ENCODE measurements at places on chromosomes 4 and X.

DNA sequence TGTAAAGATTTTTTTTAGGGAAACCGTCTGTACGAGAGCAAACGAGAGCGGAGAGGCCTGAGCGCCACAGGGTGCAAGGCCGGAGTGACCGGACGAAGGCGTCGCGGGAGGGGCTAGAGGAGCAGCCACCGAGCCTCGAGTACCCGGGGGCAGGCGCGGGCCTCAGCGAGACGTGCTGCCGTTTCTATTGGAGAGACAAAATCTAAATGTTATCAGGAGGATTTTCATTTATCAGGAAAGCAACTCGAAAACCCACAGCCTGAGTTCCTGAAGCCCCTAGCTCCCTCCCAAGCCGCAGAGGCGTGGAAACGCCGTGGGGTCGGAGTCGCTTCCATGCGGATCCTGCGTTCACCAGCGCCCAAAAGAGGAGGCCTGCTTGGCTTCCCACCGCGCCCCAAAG lies 194.3 kb downstream of the MGST2 start:
- no peak for DNase-seq

DNA sequence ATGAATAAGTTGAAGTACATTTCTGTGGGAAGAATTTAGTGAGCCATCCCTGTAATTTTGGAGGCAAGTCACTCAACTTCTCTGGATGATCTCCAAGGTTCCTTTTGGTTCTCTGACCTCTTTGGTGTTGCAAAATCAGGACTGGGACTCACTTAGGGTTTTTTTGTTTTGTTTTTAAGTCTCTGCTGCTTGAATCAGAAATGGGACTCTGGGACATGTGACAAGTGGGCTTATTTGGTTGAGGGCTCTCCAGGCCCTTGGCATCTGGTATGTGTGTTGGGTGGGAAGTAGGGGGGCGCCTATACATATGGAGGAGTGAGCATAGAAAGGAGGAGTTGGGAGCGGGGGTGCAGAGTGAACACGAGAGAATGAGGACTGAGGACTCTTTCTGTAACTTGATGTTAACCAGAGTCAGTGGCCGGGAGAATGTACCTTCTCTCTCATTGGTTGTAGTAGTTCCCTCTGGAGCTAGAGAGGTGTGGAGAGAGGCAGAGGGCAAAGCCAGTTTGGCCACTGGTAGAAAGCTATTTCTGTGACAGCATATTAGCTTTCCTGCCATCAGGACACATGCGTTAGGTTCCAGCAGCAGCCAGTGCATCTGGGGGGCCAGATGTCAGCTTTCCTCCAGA lies 1.9 kb downstream of the ARHGAP10 start:
- DNase-seq = no peak

- no peak for DNase-seq
Observed at GRCh38 chr4:116925900-116926457, 159.4 kb downstream of the TRAM1L1 start.

DNA sequence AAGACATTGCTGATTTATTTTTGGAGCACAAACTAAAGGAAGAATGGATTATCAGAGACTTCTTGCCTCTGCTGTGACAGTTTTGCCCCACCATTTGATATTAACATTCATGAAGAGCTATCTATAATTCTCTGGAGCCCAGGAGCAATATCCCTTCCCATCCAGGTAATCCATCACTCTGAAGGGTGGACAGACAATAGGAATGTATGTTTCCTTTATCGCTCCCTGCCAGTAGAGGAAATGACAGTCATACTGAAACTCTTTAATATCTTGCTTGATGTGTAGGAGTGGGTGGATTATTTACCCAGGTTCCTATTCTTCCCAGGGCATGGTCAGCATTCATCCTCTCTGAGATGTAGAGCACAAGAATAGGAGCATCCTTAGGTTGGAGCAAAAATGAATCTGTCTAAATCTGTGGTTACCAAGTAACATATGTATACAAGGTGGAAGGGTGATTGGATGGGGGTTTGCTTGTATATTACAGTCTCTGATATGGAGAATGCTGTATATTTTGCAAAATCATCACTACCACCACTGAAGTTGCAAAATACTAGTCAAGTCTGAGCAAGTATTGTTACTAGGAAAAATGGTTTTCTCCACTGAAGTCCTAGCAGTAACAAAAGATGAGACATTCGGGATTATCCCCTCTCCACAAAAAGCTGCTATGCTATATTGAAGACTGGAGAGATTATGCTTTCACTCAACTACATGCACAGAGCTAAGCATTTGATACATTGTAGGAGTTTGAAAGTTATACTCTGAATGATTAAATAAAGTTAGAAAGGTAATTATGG lies 151.6 kb downstream of the CBLL2 start:
- DNase-seq = no peak

GRCh38 chrX:18389966-18390365 lies 35.4 kb upstream of the CDKL5 start:
- DNase-seq = no peak

DNA sequence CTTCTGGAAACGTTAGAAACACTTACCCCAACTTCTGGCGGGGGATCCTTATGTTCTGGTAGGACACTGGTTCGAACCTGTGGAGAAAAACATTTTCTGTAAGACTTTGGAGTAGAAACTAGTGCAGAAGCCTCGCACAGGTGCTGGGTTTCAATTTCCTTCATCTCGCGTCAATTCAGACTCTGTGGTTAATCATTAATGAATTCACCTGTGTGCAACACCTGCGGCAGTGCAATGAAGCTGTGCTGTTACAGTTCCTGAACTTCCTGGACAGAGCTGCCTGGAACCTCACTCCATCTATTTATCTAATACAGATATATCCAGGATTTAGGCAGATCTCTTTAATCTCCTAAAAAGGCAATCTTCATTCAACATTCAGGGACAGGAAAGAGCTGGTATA lies 531.4 kb downstream of the INPP4B start:
- DNase-seq = no peak

- no peak for DNase-seq
Observed at GRCh38 chrX:105114554-105115130, 105.9 kb downstream of the TEX13A start.

- no peak for DNase-seq
Observed at GRCh38 chrX:132837126-132837525, 121.3 kb downstream of the HS6ST2 start.

GRCh38 chrX:103573202-103573601 lies 12.1 kb upstream of the TCEAL4 start:
- DNase-seq = no peak

DNA sequence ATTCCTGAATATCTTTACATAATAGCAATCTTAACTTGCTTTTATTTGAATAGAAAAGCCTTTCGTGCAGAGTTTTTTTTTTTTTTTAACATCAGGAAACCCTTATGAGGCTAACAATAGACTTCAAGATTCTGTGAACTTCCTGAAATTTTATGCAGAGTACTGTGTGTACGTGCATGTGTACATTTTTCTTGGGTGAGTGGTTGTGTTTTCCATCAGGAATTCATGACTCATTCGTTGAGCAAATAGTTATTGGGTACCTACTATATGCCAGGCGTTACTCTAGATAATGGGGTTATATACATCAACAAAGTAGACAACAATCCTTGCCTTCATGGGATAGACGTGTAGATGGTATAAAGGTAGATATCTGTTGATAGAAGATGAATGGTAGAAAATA lies 59.1 kb downstream of the MRPL1 start:
- no peak for DNase-seq

GRCh38 chrX:40298572-40299479 lies 201.1 kb upstream of the BCOR start:
- no peak for DNase-seq

DNA sequence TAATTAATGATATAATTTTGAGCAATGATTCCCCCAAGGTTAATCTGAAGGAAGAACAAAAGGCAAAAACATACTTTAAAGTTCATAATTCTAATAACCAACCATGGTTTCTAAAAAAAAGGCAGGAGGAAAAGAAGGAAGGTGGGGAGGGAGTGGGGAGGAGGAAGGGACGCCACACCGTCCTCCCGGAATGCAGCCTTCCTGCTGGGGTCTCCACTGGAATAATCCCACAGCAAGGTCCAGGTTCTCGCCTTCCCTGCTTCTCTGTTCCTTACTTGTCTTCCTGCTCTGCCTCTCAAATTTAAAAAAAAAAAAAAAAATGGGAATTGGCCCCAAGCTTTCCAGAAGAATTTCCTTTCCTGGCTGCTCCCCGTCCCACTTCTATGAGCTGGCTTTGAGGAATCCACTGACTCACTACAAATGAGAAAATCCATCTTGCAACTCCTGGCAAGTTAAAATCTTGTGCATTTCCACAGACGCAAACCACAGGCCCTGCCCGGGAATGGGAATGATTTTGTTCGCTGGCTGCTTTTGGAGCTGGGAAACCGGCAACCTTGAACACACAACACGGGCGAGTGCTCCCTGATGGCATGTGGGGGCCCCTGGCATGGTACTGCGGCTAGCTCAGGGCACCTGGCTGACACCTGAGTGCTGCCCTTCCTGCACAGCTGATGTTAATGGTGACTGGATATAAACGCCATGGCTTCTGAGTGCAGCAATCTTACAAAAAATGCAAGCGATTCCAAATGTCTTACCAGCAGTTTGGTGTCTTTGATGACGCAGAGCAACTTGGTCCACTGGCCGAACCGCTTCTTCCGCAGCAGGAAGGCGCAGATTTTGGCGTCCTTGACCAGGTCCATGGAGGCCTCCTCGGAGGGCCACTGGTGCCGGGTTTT lies 97.0 kb downstream of the AFAP1 start:
- no peak for DNase-seq

DNA sequence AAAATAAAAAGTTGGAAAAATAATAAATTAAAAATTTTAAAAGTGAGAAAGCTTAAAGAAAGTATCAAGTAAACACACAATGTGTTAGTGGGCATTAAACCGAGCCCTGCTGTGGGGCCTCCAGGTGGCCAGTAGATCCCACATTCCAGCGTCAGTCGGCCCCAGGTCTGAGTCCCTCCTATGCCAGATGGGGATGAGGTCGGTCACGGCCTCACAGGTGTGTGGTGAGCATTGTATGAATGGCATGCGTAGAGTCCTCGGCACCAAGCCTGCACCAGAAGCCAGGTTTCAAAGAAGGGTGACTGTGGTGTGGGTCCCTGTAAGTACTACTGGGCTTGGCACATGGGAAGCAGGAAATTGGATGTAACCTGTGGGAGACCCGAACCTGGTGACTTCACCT lies 75.6 kb upstream of the MSX1 start:
- DNase-seq = no peak

DNA sequence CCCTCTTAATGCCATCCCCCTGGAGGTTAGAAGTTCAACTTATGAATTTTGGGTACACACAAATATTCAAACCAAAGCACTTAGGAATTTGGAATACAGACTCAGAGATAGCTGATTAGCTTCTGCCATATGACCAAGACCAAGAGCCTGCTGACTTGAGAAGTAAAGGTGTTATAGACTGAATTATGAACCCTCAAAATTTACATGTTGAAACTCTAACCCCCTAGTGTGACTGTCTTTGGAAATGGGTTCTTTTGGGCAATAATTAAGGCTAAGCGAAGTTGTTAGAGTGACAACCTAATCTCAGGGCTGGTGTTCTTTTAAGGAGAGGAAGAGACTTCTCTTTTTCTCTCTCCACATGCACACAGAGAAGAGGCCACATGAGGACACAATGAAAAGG lies 151.2 kb downstream of the COX18 start:
- DNase-seq = no peak

- no peak for DNase-seq
Observed at GRCh38 chr4:114677346-114677979, 78.9 kb downstream of the UGT8 start.

Measured in NCI-H1048 (cell line).